ENCODE measurements at places on chromosomes 2 and 18.

DNA sequence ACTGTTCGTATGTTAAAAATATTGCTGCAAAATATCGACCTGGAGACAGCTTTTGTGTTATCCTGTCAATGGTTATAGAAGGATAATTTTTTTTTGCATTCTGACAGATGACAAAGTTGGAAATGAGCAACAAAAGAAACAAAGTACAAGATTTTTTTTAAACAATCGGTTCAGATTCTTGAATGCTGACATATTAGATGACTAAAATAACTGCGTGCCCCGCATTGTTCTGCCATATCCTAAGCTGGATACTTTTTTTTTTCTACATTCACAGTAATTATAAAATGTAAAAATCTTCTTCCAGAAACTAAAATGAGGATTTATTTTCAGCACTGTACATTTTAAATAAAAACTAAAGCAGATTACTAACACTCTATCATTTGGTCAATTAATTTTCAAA lies 67.1 kb downstream of the ABCG8 start:
- no peak for DNase-seq

DNA sequence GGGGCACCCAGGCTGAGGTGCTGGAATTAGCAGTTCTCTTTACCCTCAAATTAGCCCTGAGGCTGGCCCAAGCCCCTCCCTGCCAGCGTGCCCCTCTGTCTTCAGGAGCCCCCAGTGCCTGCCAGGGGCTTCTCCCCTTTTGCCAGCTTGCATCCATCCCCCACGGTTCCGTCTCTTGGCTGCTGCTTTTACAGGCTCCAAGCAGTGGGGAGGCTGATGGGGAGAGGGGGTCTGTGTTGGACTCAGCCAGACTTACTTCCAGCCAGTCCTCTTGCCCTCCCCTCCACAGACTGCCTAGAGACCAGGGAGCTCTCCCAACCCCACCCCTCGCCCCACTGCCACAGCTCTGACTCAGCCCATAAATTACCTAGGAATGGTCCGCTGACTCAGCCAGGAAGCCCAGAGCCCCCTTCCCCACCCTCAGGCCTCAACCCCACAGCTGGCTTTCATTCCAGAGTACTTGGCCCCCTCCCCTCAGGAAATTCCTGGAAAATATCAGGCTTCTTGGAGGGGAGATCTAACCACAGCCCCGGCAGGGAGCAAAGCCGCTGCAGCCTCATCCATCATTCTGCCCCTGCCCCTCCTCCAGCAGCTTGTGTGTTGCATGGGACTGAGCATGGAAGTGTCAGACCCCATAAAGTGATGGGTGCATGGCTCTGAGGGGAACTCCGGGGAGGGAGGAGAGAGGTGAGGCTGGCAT lies 184.6 kb downstream of the ZFP36L2 start:
- DNase-seq, result no peak

DNA sequence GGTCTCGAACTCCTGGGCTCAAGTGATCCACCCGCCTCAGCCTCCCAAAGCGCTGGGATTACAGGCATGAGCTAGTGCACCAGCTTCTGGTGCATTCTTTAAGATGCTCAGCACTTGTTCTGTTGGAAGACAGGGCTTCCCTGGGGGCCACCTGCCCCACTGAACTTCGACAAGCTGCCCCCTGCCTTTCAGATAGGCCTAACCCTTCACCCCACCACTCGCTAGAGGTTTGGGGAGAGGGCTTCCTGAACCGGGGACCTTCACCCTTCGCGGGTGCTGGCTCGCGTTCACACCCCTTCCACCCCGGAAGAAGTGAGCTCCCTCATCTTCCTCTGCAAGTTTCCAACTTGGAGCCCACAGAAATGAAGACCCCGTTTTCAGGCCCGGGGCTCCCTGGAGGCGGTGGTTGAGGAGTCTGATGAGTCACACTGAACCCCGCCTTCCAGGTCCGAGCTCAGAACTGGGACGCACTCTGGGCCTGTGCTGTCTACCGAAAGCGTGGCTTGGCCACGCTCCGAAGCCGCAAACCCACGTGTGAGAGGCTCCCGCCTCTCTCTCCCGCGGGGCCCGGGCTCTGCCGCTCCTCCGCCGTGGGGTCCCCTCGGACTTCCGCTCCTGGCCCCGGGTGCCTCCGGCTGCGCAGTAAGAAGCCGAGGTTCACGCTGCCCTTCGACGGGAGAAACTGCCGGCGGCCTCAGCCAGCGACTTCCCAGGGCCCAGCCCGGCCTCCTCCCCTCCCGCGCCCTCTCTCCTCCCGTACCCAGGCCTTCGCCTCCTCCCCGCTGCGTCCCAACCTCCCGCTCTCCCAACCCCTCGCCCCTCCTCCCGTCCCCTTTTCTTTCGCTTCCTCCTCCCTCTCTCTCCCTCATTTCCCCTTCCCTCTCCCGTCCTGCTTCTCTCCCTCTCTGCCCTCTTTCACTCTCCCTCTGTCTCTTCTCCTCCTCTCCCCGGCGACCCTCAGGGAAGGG lies 47.5 kb upstream of the SP3 start:
- no peak for DNase-seq

GRCh38 chr18:69328086-69328485 lies 72.6 kb upstream of the DOK6 start:
- no peak for DNase-seq

GRCh38 chr2:203279288-203279687 lies 40.5 kb downstream of the CYP20A1 start:
- DNase-seq, result no peak

DNA sequence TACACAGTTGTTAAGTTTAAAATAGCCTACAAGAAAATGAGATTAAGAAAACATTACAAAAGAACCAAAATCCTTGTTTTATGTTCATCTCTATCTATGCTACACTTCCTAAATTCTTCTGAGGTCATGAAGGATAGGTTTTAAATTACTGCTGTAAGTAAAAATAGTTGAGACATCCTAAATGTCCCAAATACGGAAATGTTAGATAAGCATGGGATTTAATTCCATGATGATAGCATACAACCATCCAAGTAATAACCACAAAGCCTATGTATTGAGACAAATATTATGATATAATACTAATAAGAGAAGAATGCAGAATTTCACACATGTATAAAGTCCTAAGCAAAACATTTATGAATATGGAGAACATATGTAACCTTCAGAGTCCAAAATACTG lies 34.1 kb downstream of the PIEZO2 start:
- DNase-seq, result no peak

DNA sequence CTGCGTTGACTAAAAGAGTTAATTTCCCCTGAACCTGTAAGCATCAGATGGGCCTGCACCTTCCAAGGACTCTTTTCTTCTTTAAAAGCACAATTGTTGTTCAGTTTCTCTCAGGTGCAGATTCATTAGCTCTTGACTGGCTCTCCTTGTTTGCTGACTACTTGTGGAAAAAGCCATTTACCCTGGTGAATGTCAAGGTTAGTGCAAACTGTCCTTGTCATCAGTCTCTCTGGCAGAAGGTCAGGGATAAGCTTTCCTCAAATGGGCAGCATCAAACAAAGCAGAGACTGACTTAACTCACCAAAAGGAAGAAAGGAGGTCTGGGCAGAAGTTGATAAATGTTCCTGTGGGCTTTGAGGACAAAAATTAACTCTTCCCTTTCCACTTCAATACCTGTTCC lies 922.7 kb downstream of the BCL11A start:
- no peak for DNase-seq

DNA sequence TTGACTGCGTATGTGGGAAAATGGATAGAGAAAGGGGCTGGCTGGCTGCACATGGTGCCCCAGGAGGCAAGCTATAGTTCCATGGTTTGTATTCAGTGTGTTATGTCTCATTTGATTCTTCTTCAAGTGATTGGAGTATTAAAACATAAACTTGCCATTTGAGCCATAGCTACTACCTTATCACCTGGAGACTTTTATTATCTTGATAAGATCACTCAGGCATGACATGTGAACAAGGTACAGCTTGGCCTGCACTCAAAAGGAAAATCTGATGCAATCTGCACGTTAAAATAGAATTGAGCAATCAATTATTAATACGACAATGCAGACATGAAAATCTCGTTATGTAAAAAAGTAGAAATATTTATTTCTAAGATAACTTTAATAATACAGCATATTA lies 116.9 kb downstream of the RND3 start:
- DNase-seq, result peak; percentile 27

GRCh38 chr2:123770996-123771720 lies 253.9 kb upstream of the CNTNAP5 start:
- DNase-seq, result no peak

- peak; percentile 71 for DNase-seq
Observed at GRCh38 chr18:58671632-58672564, 633 bp downstream of the MALT1 start.

DNA sequence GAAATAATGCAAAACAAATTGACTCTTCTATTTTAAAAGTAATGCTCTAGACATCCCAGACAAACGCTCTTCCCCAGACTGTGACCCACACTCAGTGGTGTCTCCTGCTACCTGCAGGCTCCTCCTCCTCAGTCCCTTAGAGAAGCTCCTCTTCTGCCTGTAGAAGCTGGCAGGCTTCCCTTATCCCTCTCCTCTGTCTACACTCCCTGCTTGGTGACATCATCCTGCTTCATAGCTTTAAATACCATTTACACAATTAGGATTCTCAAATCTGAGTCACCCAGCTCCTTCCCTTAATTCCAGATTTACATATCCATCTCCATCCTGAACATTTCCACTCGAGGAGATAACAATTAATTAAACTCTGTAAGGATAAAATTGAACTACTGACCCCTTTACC lies 167.9 kb downstream of the FBXO15 start:
- DNase-seq, result no peak

- no peak for DNase-seq
Observed at GRCh38 chr2:159976527-159977160, 85.8 kb downstream of the PLA2R1 start.

DNA sequence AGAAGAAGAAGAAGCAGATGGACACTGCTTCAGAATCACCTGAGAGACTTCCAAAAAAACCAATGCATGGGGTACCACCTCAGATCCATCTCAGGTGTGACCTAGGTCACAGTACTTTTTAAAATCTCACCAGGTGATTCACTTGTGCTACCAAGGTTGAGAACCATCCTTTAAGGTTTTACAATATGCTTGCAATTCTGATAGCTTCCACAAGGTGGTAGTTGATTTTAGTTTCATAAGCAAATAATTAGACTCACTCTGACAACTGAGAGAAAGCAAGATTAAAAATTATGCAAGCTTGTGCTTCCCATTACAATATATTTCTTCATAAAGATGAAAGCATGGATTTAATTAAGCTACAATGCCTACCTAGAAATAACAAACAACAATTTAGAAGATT lies 355.1 kb downstream of the EN1 start:
- no peak for DNase-seq

DNA sequence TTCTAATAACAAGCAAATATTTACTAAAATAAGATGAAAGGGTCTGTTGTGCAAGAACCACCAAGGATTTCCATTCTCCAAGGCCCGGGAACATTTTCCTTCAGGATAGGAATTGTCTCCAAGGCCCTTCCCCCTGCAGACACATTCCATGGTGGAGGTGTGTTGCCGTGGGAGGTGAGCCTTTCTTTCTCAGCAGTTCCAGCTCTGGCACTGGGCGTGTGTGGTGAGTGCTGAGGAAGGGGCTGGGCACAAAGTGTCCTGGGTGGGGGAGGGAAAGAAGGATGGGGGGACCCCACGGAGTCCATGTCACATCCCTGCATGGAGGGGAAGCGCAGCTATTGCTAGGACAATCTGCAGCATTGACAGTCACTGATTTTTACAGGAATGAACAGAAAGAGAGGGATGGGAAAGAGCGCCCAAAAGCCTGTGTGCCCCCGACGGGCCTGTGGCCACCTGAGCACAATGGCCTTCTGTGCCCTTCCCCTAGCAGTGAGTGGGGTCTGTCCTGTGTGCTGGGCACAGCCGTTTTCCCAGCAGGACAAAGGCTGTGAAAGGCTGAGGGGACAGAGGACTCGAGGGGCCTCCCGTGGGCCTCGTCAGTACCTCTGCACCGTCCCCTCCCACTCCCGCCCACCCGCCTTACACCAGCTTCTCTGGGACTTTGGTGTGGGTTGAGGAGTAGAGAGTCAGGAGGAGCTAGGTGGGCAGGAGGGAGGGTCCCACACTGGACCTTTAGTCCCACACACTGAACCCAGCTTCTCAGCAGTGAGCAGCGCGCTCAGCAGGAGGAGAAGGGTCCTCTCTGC lies 79.8 kb downstream of the PTGR3 start:
- DNase-seq, result no peak

DNA sequence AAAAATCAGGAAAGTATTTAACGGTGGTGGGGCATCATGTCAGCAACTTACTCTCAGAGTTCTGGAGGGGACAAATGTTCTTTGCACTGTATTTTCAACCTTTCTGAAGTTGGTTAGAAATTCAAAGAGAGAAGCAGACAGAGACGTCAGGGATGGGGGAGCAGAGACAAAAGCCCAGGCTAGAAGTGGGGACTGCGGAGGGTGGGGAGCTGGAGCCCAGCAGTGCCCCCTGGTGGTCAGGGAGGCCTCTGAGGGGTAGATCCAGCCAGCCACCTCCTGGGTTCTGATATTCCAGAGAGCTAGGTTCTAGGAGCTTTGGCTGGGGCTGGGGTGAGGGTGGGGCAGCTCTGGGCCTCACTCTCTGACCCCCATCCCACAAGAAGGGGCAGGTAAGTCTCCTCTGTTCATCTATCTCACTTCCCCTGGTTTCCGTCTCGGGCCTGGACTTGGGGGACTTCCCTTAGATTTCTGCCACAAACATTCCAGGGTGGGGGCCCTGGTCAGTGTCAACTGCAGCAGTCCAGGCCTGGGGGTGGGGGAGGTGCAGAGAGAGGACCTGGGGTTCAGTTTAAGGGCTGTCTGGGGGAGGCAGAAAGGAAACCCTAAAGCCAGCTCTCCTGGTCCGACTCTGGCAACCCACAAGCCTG lies 8.9 kb downstream of the TNS1 start:
- DNase-seq, result no peak

DNA sequence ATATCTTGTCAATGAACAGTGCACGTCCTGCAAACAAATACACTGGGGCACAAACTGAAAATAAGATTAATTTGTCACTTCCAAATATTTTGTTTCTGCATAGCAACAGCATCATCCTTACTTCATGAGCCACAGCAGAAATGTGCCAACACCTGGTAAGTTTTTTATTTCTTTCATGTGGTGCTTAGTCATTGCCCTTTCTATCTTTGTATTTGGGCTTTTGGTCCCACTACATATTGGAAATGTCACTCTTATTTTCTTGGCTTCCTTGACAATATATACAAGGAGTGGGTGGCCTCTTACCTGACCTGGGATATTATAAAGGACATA lies 208.0 kb downstream of the RBM43 start:
- DNase-seq, result no peak

Measured in NCI-H524 (cell line).